Omental fat pad (tissue), 4 donors: ENCODE measurements at places on chromosomes 7 and 10.

DNA sequence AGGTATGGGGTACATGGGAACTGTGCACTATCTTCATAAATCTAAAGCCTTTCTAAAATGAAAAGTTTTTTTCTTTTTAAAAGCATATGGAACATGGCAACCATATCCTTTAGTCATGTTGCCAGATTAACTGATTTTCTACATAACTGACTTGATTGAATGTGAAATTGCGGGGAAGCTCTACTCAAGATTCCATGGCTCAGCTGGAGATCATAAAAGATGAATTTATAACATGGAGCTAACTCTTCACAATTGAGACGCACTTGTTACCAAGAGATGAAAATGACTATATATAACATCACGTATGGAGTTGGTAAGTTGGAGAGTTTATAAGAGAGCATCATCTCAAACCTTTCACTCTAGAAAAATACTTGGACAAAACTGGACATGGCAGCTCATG lies 190.2 kb upstream of the MYO3A start:
- no peak for DNase-seq

- no peak for DNase-seq
Observed at GRCh38 chr10:35592441-35592840, 12.7 kb upstream of the GJD4 start.

- DNase-seq = no peak
Observed at GRCh38 chr7:115097175-115097671, 175.3 kb downstream of the MDFIC start.

GRCh38 chr7:151283302-151283701 lies 34.8 kb upstream of the SMARCD3 start:
- no peak for DNase-seq

DNA sequence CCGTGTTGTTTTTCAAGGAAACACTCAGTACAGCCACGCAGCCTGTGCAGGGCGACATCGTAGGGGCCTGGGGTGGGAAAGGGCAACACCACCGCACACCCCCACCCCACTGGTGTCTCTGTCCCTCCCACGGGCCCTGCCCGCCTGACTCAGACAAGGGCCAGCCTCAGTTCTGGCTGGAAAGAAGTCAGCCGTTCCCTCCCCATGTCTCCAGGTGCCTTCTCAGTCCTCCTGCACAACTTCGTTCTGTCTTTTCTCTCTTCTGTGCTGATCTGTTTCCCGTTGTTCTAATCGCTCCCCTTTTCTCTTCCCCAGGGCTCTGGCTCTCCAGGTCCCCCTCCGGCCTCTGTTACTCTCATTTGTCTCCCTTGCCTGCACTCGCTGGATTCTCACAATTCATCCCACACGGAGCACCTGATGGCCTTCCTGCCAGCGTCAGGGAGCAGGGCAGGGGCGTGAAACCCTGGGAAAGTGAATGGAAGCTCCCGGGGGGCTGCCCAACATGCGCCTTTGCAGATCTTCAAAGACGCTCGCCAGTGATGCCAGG lies 97.7 kb downstream of the WDR37 start:
- no peak for DNase-seq

GRCh38 chr10:69639291-69640195 lies 9.5 kb downstream of the FAM241B start:
- DNase-seq = peak; percentile 50

GRCh38 chr10:93707623-93708022 lies 5.2 kb upstream of the FRA10AC1 start:
- no peak for DNase-seq

- no peak for DNase-seq
Observed at GRCh38 chr10:102003541-102003940, 52.4 kb downstream of the ARMH3 start.
